ENCODE measurements at places on chromosomes 6 and 20.

DNA sequence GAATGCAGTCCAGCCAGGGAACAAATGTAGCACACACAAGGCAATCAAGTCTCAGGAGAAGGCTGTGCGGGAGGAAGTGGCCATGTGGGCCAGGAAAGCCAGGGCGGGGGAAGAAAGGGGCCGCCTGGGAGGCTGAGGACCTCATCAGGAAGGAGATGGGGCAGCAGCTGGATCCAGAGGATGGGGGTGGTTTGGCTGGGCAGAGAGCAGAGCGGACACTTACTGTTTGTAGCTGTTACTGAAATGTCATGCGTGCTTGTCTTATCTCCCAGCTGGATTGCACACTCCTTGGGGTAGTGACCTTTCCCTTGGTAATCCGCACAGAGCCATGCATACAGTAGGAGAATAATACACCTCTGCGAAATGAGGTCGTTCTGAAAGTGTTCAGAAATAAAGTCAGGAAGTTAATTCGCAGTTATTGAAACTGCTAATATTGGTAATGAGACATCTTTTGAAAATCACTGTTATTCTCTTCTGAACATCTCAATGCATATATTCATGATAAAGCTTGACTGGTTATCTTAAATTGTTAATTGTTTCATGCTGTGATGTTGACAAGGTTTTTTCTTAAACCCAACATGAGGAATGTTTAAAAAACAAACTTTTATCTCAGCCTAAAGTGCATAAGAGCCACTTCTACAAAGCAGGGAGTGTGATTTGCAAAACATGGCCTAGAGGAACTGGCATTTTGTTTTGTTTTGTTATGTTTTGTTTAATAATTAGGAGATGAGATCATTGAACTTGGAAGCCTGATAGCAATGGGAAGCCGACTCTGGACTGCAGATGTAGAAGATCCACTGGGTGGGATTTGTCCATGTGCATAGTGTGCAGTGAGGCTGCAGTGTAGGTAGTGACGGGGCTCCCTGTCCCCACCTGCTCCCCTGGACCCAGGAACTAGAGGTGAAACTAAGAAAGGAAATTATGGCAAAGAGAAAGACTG is 18.0 kb upstream of the MAP3K4 start:
- no peak for DNase-seq

GRCh38 chr6:20364327-20364726 is 37.4 kb upstream of the E2F3 start:
- DNase-seq: no peak

DNA sequence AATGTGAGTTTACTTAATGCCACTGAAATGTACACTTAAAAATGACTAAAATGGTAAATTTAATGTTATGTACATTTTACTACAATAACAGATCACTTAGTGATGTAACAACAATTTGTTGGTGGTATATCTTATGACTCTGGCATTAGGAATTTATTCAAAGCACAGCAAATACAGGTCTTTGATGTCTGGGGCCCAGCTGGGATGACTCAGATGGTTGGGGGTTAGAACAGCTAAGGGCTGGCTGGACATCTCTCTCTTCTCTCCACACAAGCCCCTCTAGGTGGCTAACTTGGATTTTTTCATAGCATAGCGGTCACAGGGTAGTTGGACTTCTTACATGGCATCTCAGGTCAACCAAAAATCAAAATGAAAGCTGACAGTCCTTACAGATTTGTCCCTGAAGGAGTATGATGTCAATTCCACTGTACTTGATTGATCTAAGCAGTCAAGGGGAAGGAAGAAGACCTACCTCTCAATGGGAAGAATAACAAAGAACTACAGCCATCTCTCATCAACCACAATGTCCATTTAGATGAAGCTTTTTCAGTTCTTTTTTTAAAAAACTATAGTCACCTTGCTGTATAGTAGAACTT is 37.5 kb upstream of the LCA5 start:
- no peak for DNase-seq

DNA sequence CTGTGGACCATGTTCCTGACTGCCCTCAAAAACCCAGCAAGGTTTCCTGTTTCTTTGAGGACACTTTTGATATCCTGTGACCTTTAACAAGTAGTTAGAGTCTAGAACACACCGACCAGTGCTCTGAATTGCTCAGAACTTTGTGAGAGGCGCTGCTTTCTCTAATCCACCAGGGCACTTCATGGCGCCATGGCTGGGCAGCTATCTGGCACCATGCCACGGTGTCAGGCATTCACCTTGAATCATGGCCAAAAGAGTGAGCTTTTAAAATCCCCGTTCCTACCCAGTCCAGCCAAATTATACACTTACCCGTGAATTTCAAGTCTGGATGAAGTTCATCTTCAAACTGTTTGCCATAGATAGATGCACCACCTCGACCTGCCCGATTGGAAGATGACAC is 17.0 kb upstream of the CPNE5 start:
- DNase-seq: no peak

DNA sequence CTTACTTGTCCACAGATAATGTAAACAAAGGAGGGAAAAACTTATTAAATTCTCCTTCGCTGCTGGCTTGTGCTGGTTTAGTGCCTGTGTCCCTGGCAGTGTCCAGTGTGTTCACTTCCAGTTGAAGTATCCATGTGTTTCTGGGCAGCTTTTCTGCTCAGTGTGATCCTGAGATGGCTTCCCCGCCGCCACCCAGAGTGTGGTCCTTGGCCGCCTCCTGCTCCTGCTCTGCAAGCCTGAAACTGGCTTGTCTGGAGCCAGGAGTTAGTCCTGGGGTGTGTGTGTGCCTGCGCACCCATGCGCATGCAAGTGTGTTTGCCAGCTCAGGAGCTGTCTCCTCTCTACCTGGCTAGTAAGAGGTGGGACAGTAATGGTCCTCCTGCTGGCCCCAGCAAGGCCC is 7.2 kb downstream of the BTBD3 start:
- DNase-seq: no peak

GRCh38 chr6:108765495-108765894 is 82.7 kb upstream of the ARMC2 start:
- no peak for DNase-seq

- DNase-seq: no peak
These were observed 69.5 kb downstream of the GTF2H5 start for GRCh38 chr6:158237656-158238055.

GRCh38 chr20:62063981-62064769 is 1.5 kb downstream of the TAF4 start:
- no peak for DNase-seq

DNA sequence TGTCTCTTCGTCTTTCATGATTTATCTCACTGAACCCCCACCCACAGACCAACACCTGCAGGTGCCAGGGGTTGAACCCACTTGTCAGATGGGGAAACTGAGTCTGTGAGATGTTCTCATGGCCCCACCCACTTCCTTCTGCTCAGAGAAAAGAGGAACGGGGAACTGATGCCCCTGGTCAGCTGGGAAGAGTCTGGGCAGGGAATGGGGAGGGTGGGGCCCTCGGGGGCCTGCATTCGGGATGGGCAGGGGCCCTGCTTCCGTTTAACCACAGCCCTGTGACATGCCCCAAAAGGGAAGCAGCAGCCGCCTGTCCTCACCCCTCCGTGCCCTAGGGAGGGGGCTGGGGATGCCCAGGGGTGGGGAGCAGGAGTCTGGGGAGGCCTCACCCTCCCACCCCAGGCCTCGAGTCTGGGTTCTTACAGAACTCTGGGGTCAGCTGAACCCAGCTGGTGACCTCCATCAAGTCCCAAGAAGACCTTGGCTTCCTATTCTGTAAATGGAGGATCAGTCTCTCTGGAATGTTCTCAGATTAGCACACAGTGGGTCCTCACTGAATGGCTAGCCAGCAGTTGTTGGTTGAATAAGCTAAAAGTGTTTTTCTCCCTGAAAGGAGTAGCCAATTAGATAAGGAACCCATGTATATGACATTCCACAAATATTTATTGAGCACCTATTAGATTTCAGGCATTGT is 81.5 kb downstream of the CEBPB start:
- peak; percentile 44 for DNase-seq

- no peak for DNase-seq
These were observed 182.7 kb downstream of the PHACTR1 start for GRCh38 chr6:12899046-12899833.

- DNase-seq: no peak
These were observed 51.1 kb downstream of the SLC22A1 start for GRCh38 chr6:160172704-160173103.

DNA sequence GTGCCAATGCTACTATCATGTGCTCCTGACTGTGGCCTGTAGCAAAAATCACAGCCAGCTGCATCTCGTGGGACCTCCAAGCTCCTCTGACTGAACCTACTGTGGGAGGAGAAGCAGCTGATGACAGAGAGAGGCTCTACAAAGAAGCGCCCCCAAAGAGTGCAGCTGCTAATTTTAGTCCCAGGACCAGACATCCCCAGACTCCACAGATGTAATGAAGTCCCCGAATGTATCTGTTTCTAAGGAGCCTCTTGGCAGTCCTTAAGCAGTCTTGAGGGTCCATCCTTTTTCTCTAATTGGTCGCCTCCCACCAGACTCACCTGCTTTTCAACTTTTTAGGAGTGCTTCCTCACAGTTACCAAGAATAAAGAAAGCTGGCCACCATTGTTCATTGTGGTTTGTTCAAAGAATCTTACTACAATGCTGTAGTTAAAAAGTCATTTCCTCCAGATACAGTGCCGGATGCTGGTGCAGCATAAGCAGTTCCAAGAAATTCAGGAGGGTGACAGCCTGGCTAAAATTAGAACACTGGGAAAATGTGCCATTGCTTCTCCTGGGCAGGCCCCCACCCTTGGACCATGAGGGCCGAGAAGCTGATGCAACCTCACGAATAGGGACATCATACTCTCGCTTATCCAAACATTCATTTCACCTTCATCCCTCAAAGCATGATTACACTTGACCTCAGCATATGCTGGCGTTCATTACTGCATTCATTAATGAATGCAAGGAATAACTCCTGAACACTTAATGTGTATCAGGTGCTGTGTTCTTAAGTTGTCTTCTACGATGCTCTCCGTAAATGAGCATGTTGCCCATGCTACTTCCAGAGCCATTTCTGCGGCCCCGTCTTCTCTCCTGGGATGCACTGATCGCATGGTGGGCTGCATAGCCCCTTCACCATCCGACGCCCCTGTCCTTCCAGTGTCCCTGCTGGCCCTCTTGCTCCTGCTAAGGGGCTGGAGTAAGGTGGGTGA is 66.4 kb downstream of the LY86 start:
- no peak for DNase-seq

DNA sequence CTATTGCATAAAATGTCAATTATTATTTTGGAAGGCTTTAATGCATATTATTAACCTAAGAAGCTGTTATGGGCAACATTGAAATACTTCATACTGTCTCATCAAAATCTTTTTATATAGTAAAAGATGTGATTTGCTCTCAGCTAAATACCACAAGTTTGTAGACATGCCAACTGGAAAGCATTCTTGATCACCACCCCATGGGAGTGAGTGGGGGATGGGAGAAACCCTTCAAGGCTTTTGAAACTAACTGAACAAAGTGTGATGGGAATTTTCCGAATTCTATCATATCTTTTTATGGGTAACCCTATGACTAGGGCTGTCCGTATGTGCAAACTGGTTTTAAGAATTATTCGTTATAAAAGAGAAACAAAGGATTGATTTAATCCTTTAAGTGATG is 377.3 kb upstream of the JAG1 start:
- no peak for DNase-seq

GRCh38 chr6:32226434-32226833 is 2.6 kb upstream of the NOTCH4 start:
- no peak for DNase-seq

- peak; percentile 32 for DNase-seq
These were observed 25.4 kb upstream of the ASIP start for GRCh38 chr20:34215711-34216381.

- DNase-seq: no peak
These were observed 43.6 kb downstream of the RIOK1 start for GRCh38 chr6:7433121-7433617.

- DNase-seq: no peak
These were observed 217.2 kb upstream of the PRDM1 start for GRCh38 chr6:105868823-105869460.

- no peak for DNase-seq
These were observed 94.6 kb downstream of the ARMC2 start for GRCh38 chr6:108942556-108943492.

DNA sequence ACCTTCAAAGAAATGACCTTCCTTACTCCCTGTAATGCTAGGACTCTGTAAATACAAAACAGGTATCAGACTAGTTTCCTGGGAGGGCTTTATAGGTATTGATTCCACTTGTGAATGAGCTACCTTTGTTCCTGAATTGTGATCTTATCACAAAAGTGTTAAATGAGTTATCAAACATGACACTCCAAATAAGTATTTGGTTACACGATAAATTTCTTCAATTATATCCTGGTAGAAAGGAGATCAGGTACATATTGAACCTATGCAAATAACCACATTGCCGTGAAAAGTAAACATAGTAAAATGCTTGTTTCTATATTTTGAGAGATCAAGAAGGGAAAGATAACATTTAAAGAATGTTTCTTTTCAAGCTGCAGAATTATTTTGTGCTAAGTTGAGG is 285.3 kb downstream of the HIVEP2 start:
- no peak for DNase-seq

- no peak for DNase-seq
These were observed 21.3 kb downstream of the PDE10A start for GRCh38 chr6:165641672-165642156.

- DNase-seq: peak; percentile 67
These were observed 127.3 kb downstream of the BACH2 start for GRCh38 chr6:90169374-90169773.

DNA sequence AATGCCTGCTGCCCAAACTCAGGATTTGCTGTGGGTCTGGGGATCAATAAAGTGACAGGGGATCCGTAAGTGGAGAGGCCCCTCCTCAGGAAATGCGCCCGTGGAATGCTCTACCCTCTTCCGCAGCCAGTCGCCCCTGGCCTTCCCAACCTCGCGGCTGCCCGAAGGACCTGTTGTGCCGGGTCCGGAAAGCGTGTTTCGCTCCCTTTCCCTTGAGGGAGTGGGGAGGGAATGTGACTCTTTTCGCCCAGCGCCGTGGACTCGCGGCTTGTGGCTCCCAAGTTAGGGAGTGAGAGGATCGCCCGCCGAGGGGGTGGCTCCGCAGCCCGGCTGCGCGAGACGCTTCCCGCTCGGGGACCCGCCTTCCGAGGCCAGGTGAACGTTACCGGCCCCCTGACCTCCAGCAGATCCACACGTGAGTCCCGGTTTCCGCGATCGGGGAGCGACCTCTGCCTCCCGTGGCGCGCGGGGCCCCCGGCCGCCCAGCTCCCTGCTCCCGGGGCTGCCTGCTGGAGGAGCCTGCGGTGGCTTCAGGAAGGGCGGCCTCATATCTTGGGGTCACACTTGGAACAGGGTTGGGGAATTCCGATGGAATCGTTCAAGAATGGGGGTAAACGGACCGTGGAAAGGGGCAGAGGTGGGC is 666 bp downstream of the TPD52L1 start:
- no peak for DNase-seq
